ENCODE measurements at places on chromosomes 12 and 14. TPM values are rescaled to one million over a fixed set of nuclear protein-coding genes. Genes with fewer than 3 reads are reported as not detected.

- no peak for DNase-seq
Observed at GRCh38 chr12:54397157-54397556, 12.6 kb upstream of the ZNF385A start.

DNA sequence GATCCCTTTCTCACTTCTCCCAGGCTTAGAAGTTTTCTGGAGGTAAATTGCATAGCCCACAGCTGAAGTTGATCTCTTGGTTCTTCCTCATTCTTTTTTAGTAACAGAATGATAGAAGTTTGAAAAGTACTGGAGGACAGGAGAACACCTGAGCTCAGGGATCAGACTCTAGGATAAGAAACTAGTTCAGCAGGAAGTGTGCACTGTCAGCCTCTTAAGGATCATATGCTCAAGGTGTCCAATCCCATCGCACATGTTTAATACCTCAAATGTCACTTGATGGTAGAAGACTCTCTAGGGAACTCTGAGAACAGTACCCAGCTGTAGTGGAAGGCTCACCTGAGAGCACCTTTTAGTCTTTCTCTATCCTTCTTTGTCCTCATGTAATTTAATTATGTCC lies 14.7 kb upstream of the LIMA1 start:
- no peak for DNase-seq

- no peak for DNase-seq
Observed at GRCh38 chr12:92297405-92297804, 151.8 kb upstream of the BTG1 start.

- no peak for DNase-seq
Observed at GRCh38 chr12:47731723-47732122, 6.4 kb upstream of the ENDOU start.

- no peak for DNase-seq
Observed at GRCh38 chr12:80175307-80175930, 76.1 kb downstream of the OTOGL start.

GRCh38 chr14:68033336-68033932 lies 213.9 kb downstream of the RAD51B start:
- no peak for DNase-seq

DNA sequence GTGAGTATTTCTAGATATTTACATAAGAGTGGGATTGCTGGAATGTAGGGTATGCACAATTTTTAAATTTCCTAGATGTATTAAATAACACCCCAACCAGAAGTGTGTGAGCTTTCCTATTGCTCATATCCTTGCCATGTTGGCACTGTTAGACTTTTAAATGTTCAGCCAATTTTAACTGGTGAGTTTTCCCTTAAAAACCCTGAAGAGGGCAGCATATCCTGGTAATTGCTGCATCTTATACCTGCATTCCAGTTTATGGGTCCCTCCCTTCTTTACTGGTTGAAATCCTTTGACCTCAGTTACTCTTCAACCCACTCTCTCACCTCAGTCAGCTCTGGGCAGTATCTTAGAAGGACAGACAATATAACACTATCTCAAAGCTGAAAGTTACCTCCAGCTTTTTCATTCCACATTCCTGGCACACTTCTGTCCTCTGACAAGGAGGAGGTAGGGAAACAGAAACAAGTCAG lies 270.6 kb downstream of the PAWR start:
- DNase-seq: no peak

- no peak for DNase-seq
Observed at GRCh38 chr12:2467447-2468195, 327.1 kb upstream of the FKBP4 start.

- no peak for DNase-seq
Observed at GRCh38 chr12:51430196-51430895, 5.7 kb downstream of the SLC4A8 start.

DNA sequence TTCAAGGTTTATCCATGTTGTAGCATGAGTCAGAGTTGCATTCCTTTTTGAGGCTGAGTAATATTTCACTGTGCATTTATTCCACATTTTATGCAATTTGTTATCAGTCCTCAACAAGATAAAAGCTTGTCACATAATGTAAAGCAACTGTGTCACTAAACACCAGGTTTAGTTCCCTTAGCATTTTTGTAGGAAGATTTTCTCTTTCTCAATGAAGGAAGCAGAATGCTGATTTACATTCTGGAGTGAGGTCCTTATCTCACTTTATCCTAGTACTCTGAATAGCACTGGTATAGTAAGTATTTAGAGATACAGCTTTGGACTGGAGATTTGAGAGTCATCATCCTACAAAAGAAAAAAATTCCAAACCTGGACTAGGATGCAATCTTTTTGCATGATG lies 9.8 kb upstream of the EXD2 start:
- DNase-seq: no peak

DNA sequence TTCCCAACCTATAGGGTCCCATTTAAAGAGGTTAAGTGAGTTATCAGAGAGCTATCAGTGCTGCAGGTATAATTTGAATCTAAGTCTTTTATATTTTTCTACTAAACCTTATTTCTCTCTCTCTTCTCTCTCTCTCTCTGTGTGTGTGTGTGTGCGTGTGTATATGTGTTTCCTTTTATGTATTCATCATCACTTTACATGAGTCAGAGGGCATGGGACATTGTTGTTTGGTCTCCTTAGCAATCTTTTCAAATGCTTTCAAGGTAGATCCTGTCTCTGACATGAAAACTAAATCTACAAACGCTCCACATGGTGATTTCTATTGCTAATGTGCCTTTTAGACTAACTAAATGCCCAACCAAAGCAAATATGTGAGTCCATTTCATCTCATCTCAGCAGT lies 459.7 kb downstream of the BTG1 start:
- peak; percentile 7 for DNase-seq

GRCh38 chr14:91035855-91036254 lies 24.6 kb downstream of the RPS6KA5 start:
- DNase-seq: no peak

- DNase-seq: no peak
Observed at GRCh38 chr12:96892104-96892503, 15.0 kb upstream of the NEDD1 start.

DNA sequence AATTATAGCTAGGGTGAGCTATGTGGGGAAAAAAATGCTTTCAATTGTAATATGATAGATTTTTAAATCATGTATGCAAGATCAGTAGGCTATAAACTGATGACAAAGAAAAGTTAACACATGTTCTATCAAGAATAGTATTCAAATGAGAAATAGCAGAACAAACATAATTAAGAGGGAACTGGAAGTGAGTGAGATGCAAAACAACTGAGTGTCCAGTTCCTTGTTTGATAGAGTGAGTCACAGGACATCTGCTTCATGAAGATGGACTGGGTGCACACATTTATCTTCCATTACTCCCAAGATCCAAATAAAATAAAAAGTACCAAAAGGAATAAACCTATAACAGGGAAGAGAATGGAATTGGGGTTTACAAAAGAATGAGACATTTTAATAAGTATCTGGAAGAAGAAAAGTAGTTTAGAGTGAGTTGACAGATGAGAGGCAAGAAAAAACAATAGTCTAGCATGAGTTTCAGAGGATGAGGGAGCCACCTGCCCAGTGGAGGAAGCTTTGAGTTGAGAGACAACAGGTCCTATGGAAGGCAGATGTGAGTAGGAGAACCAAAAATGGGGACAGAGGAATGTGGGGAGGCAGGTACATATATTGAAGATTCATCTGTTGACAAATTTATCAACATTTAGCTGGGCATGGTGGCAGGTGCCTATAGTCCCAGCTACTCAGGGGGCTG lies 178.1 kb upstream of the ARHGAP5 start:
- DNase-seq: no peak

- no peak for DNase-seq
Observed at GRCh38 chr12:125804660-125805059, 739.4 kb downstream of the AACS start.

- DNase-seq: no peak
Observed at GRCh38 chr12:97923546-97923945, 460.9 kb downstream of the RMST start.

GRCh38 chr12:8687846-8688601 lies 9.8 kb upstream of the RIMKLB start:
- DNase-seq: no peak

DNA sequence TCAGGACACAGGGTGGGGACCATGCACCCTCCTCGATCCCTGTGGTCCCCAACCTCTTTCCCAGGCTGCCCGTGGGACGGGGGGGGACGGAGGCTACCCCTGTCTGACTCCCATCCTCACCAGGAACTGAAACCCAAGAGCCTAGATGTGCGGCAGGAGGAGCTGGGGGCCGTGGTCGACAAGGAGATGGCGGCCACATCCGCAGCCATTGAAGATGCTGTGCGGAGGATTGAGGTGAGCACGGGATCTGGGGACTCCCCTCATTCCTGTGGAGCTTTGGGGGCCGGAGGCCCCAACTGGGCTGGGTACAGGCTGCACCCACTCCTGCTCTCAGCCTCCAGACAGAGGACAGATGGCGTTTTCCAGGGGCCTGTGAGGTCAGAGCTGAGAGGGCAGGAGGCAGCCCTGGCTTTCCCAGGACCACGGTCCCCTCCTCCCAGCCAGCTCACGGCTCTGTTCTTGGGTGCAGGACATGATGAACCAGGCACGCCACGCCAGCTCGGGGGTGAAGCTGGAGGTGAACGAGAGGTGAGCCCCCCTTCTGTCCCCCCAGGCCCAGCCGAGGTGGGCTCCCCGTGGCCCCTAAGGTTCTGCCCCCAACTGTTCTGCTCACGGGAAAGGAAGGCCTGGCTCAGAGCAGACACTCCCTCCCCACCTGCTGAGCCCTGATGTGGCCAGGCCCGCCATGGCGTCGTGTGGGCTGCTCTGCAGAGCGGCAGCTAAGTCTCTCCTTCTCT lies 24.2 kb downstream of the HIP1R start:
- no peak for DNase-seq

GRCh38 chr12:8077207-8077606 lies 4.9 kb upstream of the NECAP1 start:
- DNase-seq: no peak

Gene LRTM2
- total RNA-seq: 0.08 TPM

Gene RBM25
- total RNA-seq: 123 TPM

Gene RBP5
- total RNA-seq: not detected

Gene ANO4
- not detected for total RNA-seq

Measured in activated T-cell treated with anti-CD3 and anti-CD28 coated beads, Interleukin-2, amount 50 U/mL, for 4 hours (primary cell).